ENCODE measurements at places on chromosomes 7 and 10. TPM values are rescaled to one million over a fixed set of nuclear protein-coding genes. Genes with fewer than 3 reads are reported as not detected.

PRSS37 gene
- 0.10 TPM for total RNA-seq

PWWP2B gene
- total RNA-seq = 17.9 TPM

MSMB gene
- not detected for total RNA-seq

REEP3 gene
- 8.0 TPM for total RNA-seq

GPR15LG gene
- not detected for total RNA-seq

PANK1 gene
- 0.52 TPM for total RNA-seq

FAM25C gene
- not detected for total RNA-seq

CYP3A4 gene
- not detected for total RNA-seq
